Left ventricle myocardium inferior (tissue), 1 donor: ENCODE measurements at places on chromosomes 13 and 19.

GRCh38 chr13:75173457-75174356, 308.3 kb downstream of the TBC1D4 start:
- no peak overlapping the region for H3K27ac ChIP-seq
- no peaks in the 10 kb centered on the region for H3K36me3 ChIP-seq
- no peak overlapping the region for H3K4me3 ChIP-seq
- H3K4me1 ChIP-seq = no peaks in the 10 kb centered on the region

DNA sequence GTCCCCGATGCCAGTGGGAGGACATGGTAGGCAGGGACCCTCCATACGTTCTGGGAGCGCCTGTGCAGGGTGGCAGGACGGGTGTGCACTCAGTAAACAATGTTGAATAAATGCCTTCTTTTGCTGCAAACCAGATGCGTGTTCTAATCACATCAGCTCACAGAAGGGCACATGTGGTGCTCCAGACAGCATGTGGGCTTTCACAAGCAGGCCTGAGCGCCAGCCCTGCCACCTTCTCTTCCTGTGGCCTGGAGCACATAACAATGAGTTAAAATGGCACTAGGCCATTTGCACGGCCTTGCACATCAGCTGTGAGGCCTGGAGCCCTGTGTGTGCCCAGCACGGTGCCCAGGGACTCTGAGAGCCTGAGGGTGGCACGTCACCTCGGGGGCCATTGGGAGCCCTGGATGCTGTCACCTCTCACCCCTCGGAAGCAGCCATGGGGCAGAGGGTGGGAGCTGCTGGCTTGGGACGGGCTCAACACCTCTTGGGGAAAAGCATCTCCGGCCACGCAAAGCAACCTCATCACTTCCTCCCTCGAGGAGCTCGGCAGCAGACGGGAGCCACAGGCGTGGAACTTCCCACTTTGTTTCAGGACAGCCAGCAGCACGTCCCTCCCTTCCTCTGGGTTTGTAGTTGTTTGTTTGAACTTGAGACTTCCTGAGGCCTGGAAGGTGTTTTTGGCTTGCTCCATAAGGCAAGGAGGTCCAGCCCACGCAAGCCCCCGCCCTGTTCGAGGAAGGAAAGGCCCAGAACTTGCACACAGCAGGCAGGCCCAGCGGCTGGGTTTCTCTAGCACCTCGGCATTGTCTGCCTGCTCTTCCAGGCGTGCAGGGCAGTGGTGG, 9.8 kb downstream of the MCF2L start:
- H3K4me3 ChIP-seq = peak overlapping the region; percentile 69
- no peaks in the 10 kb centered on the region for H3K36me3 ChIP-seq
- H3K27ac ChIP-seq = peak overlapping the region; percentile 91
- DNase-seq = peak; percentile 59

GRCh38 chr19:7262470-7262869, 31.7 kb downstream of the INSR start:
- H3K27me3 ChIP-seq = no peaks in the 10 kb centered on the region
- peaks cover 21% of the 10 kb centered on the region for H3K36me3 ChIP-seq
- H3K4me3 ChIP-seq = no peak overlapping the region
- DNase-seq = no peak
- no peak overlapping the region for H3K27ac ChIP-seq

DNA sequence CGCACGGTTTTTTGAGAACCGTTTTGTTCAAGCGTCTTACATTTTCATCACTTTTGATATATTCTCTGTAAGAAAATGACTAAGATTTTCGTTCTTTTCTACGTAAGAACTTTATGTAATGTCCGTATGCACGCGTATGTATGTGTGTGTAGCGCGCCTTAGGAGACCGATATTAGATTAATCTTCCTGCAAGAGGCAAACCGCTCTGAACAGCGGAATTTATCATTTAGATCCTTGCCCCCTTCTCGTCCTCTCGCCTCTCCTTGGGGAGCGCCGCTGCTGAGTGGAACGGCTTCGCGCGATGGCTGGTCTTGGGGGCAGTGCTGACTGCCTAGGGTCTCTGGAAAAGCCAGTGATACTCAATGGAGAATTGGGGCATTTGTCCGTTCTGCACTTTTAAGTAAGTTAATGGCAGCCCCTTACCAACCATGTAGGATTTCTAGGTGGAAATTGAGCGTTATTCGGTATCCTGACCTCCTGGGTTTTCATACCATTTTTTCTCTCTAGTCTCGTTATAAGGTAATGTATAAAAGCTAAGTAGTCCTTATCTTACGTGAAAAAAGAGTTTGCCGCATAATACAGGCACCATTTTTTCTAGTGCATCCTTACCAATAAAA, 4.7 kb downstream of the MAB21L1 start:
- H3K27me3 ChIP-seq = no peaks in the 10 kb centered on the region
- H3K36me3 ChIP-seq = no peaks in the 10 kb centered on the region
- no peak for DNase-seq
- H3K4me1 ChIP-seq = peaks cover 20% of the 10 kb centered on the region
- peak overlapping the region; percentile 68 for H3K4me3 ChIP-seq

DNA sequence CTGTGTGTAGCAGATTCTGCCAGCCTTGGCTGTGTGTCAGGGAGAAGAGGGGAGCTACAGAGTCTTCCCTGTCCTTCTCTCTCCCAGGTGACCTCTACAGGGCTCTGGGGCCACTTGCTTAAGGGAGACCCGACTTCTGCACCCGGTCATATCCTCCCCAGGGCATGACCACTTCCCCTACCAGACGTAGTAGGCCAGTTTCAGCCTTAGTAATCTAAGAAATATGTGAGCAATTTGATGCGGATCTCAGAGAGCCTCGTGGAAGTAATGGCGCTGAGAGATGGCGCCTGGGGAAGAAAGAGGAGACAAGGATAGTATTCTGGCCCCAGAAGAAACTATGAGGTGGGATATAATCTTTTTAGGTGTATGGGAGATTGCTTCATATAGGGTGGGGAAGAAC, 41.9 kb downstream of the NFIX start:
- H3K27me3 ChIP-seq = no peaks in the 10 kb centered on the region
- no peak for DNase-seq
- H3K4me3 ChIP-seq = no peak overlapping the region

DNA sequence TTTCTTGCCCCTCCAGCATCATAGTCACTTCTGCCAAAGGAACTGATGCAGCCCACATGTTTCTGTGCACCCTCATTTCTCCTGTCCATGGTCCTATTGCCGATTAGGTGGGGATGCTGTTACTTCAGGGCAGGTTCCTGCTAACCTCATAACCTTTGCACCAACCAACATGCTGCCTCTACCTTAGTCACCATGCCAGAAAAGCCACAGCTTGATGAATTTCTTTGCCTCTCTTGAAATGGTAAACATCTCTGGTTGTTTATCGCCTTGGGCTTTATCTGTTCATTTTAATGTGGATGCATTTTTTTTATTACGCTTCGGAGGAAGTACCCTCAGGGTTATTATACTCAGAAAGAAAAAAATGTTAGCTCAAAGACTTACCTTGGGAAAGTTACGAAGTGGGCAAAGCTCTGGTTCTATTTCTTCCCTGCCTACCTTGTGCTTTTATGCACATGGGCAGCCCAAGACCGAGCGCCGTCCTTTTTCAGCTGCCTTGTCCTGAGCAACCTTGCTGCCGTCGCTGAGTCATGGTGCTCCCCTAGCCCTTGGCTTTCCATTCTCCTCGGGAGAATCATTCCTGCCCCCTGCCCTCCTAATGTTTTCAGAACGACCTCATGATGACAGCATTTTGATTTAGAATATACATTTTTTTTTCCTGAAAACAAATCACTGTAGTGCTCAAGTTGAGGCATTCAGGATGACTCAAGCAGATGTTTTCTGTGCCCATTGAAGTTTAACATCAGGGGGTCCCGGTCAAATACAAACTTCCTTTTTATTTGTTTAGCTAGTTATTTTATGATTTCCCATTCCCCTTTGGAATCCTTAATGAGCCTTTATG, 280.0 kb downstream of the SHISA2 start:
- no peaks in the 10 kb centered on the region for H3K36me3 ChIP-seq
- H3K4me1 ChIP-seq = no peaks in the 10 kb centered on the region
- DNase-seq = no peak

- no peak for DNase-seq
- no peaks in the 10 kb centered on the region for H3K27me3 ChIP-seq
- no peaks in the 10 kb centered on the region for H3K36me3 ChIP-seq
- H3K4me1 ChIP-seq = peaks cover 17% of the 10 kb centered on the region
These were observed 312.7 kb downstream of the FGF14 start for GRCh38 chr13:102089177-102089576.

GRCh38 chr13:98232456-98232855, 55.4 kb upstream of the RNF113B start:
- H3K4me1 ChIP-seq = peaks cover 11% of the 10 kb centered on the region
- no peak for DNase-seq
- H3K27ac ChIP-seq = no peak overlapping the region
- H3K36me3 ChIP-seq = no peaks in the 10 kb centered on the region
- H3K4me3 ChIP-seq = no peak overlapping the region

DNA sequence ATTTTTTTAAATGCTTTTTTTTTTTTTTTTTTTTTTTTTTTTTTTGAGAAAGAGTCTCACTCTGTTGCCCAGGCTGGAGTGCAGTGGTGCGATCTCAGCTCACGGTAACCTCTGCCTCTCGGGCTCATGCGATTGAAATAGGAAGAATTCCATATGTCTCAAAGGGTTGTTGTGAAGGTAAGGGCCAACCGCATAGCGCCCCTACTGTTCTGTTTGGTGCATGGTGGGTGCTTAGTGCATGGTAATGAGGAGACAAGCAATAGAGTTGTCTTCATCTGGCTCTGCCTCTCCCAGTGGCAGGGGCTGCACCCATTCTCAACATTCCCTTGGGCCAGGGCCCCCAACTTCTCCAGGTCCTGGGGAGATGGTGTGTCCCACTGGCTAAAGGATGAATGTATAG, 68.7 kb downstream of the RASL11A start:
- no peak overlapping the region for H3K4me3 ChIP-seq
- no peak for DNase-seq
- peaks cover 54% of the 10 kb centered on the region for H3K27me3 ChIP-seq
- no peaks in the 10 kb centered on the region for H3K36me3 ChIP-seq

DNA sequence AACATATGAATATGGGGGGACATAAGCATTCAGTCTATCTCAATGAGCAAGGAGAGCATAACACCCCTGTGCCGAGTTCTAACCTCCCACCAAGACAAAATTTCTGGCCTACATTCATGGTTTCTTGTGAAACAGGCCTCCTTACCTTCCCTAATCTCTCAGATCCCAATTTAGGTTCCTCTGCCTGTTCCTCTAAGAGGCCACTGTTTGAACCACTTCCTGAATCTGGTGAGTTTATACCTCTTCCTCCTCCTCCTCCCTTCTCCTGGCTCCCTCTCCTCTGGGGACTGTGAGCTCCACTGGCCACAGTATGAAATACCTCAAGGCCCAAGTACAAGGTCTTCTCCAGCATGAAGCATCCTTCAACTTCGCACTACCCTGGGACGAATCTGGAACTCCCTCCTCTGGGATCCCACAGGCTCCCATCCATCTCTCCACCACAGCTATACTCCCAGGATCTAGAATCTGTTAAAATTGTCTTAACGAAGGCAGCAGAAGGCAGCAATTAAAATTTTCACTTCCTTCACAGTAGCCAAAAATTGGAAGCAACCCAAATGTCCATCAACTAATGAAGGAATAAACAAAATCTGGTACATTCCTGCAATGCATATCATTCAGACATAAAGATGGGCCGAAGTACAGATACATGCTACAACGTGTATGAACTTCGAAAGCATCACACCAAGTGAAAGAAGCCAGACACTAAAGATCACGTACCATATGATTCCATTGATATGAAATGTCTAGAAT, 7.8 kb upstream of the SIGLECL1 start:
- H3K27me3 ChIP-seq = peaks cover 71% of the 10 kb centered on the region
- no peaks in the 10 kb centered on the region for H3K36me3 ChIP-seq
- no peak for DNase-seq
- H3K27ac ChIP-seq = no peak overlapping the region
- no peaks in the 10 kb centered on the region for H3K4me1 ChIP-seq

- H3K36me3 ChIP-seq = peaks cover 55% of the 10 kb centered on the region
- no peak overlapping the region for H3K4me3 ChIP-seq
- no peak for DNase-seq
- no peak overlapping the region for H3K27ac ChIP-seq
- H3K4me1 ChIP-seq = peaks cover 36% of the 10 kb centered on the region
These were observed 13.1 kb upstream of the ADPRHL1 start for GRCh38 chr13:113466383-113466782.

- DNase-seq = peak; percentile 18
- H3K27me3 ChIP-seq = no peaks in the 10 kb centered on the region
- no peak overlapping the region for H3K4me3 ChIP-seq
- no peaks in the 10 kb centered on the region for H3K36me3 ChIP-seq
- H3K27ac ChIP-seq = peak overlapping the region; percentile 24
- H3K4me1 ChIP-seq = peaks cover 9% of the 10 kb centered on the region
These were observed 418.1 kb upstream of the ARGLU1 start for GRCh38 chr13:106986033-106986484.

GRCh38 chr13:97600458-97601075, 166.6 kb downstream of the RAP2A start:
- H3K36me3 ChIP-seq = no peaks in the 10 kb centered on the region
- H3K4me3 ChIP-seq = no peak overlapping the region
- no peaks in the 10 kb centered on the region for H3K27me3 ChIP-seq
- no peaks in the 10 kb centered on the region for H3K4me1 ChIP-seq
- H3K27ac ChIP-seq = no peak overlapping the region

GRCh38 chr19:5501907-5502306, 46.7 kb downstream of the ZNRF4 start:
- no peaks in the 10 kb centered on the region for H3K36me3 ChIP-seq
- no peak for DNase-seq
- no peak overlapping the region for H3K4me3 ChIP-seq
- H3K27me3 ChIP-seq = peaks cover 34% of the 10 kb centered on the region
- no peak overlapping the region for H3K27ac ChIP-seq

DNA sequence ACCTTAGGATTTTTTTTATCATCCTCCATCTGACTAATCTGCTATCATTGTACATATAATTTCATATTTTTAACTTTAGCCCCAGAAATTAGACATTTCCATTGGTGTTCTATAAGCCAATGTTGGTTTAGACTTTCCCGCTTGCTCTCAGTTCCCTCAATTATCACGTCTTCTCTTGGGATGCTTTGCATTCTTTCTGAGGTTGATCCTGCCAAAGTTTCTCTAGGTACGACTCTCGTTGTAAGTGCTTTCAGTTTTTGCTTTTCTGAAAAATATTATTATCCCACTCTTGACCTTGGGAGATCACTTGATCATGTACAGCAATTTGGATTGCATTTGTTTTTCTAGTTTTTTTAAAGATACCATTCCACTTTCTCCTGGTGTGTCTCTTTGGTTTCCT, 270.2 kb downstream of the IRS2 start:
- no peak for DNase-seq
- H3K36me3 ChIP-seq = no peaks in the 10 kb centered on the region
- H3K4me1 ChIP-seq = no peaks in the 10 kb centered on the region
- H3K27ac ChIP-seq = no peak overlapping the region

- peaks cover under 1% of the 10 kb centered on the region for H3K27me3 ChIP-seq
- no peak for DNase-seq
- no peak overlapping the region for H3K27ac ChIP-seq
- no peaks in the 10 kb centered on the region for H3K36me3 ChIP-seq
- peaks cover 6% of the 10 kb centered on the region for H3K4me1 ChIP-seq
These were observed 42.1 kb downstream of the PTPRS start for GRCh38 chr19:5298471-5298901.
